Fibroblast of skin of left biceps (primary cell): ENCODE measurements at places on chromosomes 2 and 18.

GRCh38 chr2:239734436-239735005, 290.6 kb downstream of the NDUFA10 start:
- DNase-seq = no peak

DNA sequence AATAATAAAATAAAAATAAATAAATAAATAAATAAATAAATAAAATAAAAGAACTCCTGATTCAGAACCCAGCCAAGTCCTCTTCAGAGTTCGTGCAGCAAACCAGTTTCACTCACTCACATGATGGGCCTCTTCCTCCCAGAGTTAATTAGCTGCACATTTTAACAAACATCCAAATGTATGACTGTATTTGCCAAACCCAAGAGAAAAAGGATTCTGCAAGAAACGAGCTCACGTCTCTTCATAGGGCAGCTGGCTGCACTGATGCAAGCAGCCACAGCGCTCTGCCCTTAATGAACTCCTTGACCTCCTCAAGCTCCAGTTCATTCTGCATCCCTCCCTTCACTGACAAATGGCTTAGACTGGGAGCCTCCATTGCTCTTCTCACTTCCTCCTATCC, 55.1 kb downstream of the MREG start:
- no peak for DNase-seq

DNA sequence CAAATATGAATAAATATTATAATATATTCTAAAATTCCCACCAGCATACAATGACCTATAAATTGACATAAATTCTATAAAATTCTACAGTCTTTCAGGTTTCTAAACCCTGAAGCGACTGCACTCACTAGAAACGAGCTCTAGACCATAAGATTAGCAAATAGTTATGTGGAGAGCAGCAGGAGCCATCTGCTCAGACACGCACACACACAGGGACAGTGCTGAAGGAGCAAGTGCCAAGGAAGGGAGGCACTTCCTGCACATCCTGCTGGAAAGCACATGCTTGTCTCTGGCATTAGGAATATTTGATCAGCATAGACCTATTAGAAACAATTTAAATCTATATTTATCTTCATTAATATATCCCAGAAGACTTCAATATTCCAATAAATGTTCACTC, 713.9 kb upstream of the CDH2 start:
- DNase-seq = no peak

- no peak for DNase-seq
Measured at GRCh38 chr2:239359196-239359912, 41.5 kb downstream of the HDAC4 start.

DNA sequence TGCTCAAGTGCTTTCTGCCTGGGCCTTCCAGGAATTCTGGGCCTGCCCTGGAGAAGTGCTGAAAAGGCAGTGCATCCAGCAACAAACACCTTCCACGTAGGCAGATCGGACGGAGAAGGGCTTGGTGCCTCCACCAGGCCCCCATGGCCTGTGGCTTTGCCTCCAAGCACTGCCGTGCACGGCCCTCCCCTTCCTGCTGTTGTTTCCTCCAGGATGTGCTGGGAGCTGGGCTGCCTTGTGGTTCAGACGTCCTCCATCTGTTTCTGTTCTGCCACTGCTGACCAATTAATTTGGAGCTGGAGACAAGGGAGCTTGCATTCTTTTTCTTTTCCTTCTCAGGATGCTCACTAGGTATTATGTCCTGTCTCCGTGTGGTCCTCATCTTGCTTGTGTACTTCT, 197.0 kb downstream of the HRH4 start:
- no peak for DNase-seq

- DNase-seq = no peak
Measured at GRCh38 chr18:59387687-59388565, 28.9 kb upstream of the LMAN1 start.

DNA sequence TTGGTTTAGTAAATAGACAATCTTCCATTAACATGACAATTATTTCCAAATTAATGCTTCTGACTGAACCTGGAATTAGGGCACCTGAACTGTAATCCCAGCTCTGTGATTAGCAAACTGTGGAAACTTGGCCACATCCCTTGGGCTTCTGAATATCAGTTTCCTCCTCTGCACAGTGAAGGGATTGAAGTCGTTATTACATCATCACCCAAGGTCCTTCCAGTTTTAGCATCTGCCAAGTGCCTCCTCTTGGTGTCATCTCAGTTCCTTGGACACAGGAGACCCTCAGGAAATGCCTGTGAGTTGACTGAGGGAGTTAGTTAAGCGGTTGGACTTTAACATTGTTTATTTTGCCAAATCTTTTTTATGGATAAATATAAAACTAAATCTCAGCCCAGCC, 64.8 kb downstream of the MOGAT1 start:
- no peak for DNase-seq

DNA sequence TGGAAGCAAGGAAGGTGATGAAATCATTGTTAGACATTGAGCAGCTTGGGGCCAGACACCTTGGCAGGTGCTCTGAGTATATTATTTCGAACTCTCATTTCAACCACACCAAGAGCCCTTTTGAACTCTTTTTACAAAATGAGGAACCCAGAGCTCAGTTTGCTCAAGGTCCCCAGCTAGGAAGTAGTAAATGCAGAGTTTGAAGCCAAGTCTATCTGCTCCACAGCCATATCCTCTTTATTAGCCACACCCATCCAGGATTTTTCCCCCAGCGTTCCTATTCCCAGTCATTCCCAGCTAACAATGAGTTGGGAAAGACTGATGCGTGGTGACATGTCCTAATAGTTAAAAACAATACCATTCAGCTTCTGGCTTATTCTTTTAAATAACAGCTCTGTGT, 40.2 kb downstream of the SEMA4F start:
- no peak for DNase-seq

DNA sequence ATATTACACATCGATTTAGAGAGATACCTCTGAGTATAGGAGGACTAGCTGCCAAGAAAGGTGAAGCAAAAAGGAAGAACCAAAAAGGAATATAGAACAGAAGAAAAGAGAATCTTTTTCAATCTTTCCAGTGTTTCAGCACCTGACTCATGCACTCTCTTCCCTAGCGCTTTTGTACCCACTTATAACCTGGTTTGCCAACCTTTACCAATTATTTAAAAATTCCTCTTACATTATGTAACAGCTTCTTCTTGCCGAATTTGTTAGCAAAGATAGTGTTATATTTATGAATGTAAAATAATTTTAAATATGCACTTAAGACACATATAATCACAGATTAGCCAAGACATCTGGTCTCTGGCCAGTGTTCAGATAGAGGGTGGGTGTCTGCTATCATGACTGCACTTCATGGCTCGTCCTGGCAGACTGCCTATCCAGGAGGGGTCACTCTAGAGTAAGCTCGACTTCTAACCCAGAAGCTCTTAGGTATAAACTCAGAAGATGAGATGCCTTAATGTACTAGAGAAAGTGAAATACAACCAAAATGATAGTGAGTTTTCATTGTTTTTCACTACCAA, 122.9 kb downstream of the ATAD2B start:
- DNase-seq = no peak

DNA sequence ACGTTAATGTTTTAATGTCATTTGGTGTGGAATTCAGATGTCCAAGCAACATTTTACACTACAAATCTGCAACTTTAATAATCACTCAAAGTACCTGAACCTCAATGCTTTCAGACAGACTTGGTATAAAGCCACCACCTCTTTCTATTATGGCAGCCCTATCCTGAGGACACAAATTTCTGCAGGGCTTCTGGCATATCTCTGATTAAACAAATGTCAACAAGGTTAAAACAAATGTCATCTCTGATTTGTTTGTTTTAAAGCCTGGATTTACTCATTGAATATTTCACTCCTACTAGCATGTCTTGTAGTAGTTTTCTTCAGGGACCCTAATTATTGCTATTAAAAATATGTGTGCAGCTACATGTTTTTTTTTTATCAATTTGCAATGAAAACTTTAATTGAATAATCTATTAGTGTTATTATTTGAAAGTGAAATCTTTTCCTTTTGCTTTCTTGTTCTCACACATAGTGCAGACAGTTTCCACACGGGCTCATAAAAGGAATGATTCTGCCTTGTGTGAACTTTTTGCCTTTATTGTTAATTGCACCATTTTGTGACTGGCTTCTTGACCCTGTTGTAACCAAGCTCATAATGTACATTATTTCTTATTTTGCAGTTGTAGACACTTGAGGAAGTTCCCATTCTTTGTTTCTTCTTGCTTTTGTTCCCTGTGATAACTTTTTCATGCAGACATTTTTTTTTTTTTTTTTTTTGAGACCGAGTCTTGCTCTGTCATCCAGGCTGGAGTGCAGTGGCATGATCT, 30.1 kb downstream of the IL37 start:
- no peak for DNase-seq

DNA sequence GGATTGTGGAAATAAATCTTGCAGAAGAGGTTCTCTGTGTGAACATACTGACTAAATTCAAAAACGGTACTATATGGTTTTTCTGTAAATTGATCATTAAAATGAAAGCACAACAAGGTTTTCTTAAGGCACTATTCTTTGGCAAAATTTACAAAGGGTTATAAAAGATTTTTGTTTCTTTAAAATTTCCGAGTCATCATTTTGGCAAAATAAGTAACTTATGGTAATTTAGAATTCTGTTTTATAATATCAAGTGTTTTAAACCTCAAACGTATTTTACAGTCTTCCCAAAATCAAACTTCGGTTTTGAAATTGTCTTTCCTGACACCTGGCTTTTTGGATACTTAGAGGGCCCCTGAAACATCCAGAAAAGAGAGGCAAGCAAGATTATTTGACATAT, 101.9 kb upstream of the TFPI start:
- DNase-seq = no peak

GRCh38 chr2:60806988-60807681, 51.1 kb downstream of the PAPOLG start:
- DNase-seq = peak; percentile 73

DNA sequence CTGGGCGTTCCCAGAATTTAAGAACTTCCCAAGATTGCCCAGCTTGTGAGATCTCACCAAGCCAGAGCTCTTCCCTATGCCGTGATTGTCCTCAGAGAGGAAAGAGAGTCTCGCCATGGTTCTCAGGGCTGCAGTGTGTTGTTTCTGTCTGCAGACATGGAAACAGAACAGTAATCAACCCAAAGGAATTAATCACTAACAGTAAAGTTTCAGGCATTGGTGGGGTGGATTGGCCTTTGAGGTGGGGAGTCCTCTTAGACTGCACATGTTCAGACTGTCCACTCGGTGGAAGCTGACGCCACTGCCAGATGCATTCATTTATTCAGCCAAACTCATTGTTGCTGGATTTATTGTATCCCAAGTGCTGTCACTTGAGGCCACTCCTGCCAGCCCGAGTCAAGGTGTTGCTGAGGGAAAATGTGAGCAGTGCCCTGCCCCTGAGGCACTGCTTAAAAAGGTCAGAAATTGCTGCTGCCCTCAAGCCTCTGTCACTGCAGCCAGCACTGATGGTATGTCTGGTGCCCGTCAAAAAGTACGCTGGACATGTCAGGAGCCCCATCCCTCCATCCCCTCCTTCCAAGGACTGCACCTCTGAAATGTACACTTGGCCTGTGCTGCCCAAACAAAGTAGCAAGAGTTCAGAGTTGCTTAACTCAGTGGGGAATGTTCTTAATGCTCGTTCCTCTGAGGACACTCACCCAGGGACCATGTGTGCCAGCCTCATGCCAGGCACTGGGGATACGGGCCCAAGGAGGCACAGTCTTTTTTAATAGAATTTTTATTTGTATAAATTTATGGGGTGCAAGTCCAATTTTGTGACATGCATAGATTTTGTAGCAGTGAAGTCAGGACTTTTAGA, 201.0 kb downstream of the GLI2 start:
- no peak for DNase-seq

DNA sequence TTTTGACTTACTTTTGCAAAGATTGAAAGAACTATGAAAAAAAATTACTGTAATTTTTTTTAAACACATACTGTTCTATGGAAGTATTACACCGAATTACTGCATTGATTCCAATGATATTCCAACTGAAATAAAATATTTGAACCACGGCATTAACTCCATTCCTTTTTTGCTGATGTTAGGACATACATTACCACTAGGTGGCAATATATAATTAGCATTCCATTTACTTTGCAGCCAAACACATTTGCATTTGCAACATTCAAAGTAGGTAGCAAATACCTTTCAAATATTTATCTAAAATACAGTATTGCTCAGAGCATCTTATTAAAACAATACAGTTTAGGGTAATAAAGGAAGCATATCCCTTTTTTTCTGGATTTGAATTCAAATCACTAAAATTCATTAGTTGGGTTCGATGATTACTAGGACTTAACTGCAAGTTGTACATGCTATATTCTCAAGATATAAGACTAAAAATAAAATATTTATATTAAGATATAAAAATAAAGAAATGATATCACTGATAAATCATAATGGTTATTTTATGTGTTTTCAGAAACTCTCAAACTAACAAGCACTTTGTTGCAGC, 31.3 kb downstream of the LANCL1 start:
- DNase-seq = no peak

GRCh38 chr2:143545059-143545948, 416.1 kb downstream of the ARHGAP15 start:
- DNase-seq = no peak

DNA sequence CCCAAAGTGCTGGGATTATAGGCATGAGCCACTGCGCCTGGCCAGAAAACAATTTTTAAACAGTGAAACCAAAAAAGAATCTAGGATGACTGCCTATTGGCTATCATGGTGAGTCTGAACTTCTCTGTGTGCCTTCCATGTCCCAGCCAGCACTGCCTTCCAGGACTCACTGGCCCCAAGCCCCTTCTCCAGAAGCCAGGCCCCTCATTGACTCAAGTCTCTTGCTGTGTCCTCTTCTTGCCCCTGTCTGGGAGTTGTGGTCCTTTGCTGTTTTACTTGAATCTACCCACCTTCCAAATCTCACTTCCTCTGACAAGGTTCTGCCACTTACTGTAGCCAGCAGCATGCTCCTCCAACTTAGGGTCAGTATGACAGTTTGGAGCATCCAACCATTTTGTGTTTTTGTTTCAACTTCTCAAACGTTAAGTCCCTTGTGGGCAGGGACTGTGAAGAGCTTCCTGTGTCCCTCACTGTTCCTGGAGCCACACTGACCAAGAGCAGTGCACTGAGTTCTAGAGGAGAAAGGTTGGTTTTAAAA, 41.7 kb downstream of the ST3GAL5 start:
- DNase-seq = no peak

GRCh38 chr2:231386446-231386845, 9.1 kb upstream of the B3GNT7 start:
- DNase-seq = peak; percentile 15

DNA sequence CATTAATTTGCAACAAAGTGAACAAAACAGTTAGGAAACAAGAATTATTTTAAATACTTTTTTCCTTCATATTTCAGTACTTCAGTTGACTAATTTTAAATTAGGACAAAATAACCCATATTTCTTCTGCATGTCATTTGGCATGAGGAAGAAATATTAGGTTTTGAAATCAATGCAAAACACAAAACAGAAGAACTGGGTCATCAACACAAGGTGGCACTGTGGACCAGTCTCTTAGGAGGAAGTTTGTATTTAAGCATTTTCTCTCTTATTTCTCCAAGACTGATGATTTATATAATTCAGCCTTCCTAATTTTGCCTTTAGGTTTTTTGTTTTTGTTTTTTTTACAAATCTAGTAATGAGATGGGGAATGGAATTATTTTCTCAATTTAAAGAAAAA, 352.8 kb upstream of the KCNH7 start:
- DNase-seq = peak; percentile 8
